ENCODE measurements at places on chromosomes 11 and 22.

DNA sequence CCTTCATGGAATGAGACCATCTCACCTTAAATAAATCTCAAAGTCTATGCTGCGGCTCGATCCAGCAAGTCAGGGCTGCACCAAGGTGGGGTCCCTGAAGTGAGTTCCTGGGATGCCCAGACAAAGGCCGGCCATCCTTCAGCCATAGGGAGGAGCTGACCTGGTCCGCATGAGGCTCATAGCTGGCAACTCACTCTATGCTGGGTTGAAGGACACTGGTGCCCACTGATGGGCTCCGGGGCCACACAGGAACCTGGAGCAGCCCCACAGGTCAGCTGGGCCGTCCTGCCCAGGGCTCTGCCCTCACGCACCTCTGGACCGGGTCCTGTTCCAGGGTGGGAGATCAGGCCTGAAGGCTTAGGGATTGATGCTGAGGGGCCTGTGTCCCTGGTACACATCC, 1339.3 kb downstream of the TBC1D22A start:
- DNase-seq, result no peak

DNA sequence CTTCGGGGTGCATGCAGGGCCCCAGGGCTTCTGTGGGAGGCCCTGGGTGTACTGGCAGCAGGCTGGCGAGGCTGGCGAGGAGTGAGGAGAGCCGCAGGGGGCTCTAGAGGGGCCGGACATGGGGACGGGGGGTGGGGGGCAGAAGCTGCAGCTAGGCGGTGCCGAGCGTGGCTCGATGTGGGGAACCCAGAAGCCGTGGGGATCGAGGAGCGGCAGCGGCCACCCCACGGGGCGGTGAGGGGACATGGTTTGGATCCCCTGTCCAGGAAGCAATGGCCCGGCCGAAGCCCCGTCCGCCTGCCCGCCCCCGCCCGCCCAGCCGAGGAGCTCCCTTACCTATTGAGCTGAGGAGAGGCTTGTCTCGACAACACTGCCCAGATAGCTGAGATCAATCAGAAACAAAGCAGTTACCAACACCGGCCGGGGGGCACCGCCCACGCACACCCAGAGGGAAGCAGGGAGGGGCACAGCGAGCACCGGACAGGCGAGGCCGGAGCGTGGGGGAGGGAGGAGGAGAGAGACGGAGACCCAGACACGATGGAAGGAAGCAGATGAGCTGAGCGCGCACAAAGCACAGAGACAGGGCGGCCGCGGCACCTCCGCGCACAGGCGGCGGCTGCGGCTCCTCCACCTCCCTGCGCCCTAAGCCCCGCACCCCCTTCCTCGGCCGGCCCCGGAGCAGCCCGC, 38.7 kb downstream of the IGSF9B start:
- no peak for DNase-seq

GRCh38 chr11:79864882-79865281, 424.1 kb upstream of the TENM4 start:
- no peak for DNase-seq

DNA sequence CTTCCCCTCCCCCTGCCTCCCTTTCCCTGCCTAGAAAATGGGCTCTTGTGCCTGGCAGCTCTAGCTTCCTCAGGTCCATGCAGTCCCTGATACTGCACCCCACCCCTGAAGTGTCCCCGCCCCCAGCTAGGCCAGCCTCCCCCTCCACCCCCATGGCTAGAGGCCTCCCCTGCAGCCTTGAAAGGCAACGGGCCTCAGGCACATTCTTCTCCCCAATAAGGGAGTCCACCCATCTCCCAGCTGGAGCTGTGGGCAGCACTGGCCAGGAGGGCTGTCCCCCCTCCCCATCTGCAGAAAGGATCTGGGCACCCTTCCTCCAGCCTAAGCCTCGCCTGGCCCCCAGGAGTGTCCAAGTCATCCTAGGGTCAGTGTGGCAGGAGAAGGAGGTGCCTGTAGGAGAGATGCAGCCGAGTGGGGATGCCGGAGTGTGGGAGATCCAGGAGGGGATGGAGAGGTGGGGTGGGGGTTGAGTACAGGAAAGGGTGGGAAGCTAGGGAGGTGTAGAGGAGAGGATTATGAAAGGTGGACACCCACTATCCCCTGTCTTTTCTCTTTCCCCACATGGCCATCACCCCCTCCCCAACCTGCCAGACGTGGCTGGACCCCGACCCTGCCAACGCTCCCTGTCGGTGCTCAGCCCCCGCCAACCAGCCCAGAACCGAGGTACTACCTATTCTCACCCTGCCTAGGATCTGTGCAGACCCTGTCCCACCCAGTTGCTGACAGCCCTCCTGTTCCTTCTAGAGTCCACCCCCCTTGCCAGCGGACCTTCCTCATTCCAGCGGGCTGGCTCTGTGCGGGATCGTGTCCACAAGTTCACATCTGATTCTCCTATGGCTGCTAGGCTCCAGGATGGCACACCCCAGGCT, 9.3 kb downstream of the SMTN start:
- peak; percentile 59 for DNase-seq

GRCh38 chr11:39363571-39363970, 2095.9 kb downstream of the LRRC4C start:
- no peak for DNase-seq

- peak; percentile 100 for DNase-seq
Measured at GRCh38 chr11:8604078-8604723, 10.2 kb upstream of the STK33 start.

All from EH (cell line).